Endothelial cell of umbilical vein (primary cell): ENCODE measurements at places on chromosomes 16 and 17. TPM values are rescaled to one million over a fixed set of nuclear protein-coding genes. Genes with fewer than 3 reads are reported as not detected.

Gene PRDM7
- not detected in 2 replicates for total RNA-seq

Gene SOX9
- total RNA-seq = not detected in 2 replicates

Gene OTOA
- total RNA-seq = 0.22 TPM in 1 of 2 replicates, not detected in the other

Gene ENDOV
- total RNA-seq = 17.6 and 25.9 TPM in 2 replicates

Gene SLC6A2
- total RNA-seq = not detected in 2 replicates

Gene IL34
- total RNA-seq = 0.23 and 0.97 TPM in 2 replicates

Gene AMZ2
- total RNA-seq = 53.7 and 57.3 TPM in 2 replicates

Gene ST6GALNAC2
- total RNA-seq = 0.69 and 1.7 TPM in 2 replicates

Gene TRPV2
- total RNA-seq = 6.7 and 10.6 TPM in 2 replicates

Gene C1QTNF8
- not detected in 2 replicates for total RNA-seq

Gene CPHXL2
- total RNA-seq = not detected in 2 replicates
